Caco-2 (cell line): ENCODE measurements at places on chromosomes 2 and 18. TPM values are rescaled to one million over a fixed set of nuclear protein-coding genes. Genes with fewer than 3 reads are reported as not detected.

Gene CFC1
- not detected in 2 replicates for total RNA-seq

Gene PPP3R1
- 70.9 and 71.6 TPM in 2 replicates for total RNA-seq

Gene PKP4
- 140 and 147 TPM in 2 replicates for total RNA-seq

Gene TRAPPC12
- total RNA-seq, result 84.2 and 85.0 TPM in 2 replicates

Gene FAM161A
- total RNA-seq, result 9.1 and 9.8 TPM in 2 replicates

Gene IL18RAP
- total RNA-seq, result not detected in 2 replicates

DNA sequence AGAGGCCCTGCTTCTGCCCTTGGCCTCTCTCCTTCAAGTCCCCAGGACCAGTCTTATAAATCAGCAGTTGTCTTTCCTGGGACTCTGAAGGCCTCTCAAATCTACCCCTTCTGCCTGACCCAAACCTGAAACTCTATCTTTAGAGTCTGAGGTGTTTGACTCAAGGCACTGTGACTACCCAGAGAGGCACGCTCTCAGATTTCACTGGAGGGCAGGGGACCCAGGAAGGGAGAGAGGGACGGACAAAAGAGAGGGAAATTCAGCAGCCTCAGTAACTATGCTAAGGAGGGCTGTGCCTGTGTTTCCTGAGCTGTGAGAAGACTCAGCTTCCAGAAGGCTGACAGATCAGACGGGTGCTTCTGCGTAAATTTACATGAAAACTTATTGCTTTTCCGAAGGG is 217.8 kb downstream of the HAUS1 start:
- DNase-seq, result no peak

DNA sequence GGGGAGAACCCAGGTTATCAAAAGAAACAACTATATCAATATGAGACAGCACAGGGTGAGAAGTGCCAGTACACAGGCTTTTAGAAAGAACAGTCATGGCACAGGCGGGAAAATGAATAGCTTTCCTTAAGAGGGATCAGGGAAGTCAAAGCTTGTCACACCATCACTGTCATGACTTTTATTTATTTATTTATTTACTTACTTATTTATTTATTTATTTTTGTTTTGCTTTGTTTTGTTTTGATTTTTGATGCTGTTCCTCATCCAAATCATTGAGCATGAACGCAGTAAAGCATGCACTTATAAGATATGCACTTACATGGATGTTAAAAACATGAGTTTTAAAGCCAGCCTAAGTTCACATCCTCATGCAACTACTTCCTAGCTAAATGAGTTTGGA is 19.3 kb upstream of the CRIM1 start:
- no peak for DNase-seq

- DNase-seq, result no peak
Observed at GRCh38 chr2:169984145-169984544, 156.9 kb downstream of the UBR3 start.

DNA sequence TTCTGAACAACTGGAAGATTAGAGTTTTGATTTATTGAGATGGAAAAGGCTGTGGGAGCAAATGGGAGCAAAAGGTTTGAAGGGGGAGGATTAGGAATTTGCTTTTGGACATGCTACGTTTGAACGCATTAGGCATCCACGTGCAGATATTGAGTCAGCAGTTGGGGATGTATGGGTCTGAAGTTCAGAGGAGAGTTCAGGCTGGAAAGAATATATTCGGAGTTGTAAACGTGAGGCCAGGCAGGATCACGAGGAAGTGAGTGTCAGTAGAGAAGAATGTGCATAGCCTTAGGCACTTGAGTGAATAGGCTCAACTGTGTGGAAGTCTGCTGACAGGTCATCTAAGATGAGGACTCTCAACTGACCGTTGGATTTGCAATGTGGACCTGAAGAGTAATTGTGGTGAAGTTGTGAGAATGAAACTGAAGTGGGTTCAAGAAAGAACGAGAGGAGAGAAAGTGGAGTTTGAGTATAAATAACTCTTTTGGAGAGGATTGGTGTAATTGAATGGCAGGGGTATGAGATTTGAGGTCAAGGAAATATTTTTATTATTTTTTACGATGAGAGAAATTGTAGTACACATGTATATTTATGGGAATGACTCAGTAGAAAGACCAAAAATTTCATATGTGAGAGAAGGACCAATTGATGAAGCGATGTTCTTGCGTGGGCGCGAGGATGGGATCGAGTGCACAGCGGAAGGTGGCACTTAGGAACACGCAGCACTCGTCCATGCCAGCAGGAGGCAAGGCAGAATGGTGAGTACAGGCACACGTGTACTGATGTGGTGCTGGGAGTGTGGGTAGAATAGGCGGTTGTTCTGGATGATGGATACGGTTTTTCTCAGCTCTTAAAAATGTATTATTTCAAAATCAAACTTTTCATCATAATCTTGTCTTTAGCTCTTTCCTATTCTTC is 40.5 kb upstream of the POLE4 start:
- DNase-seq, result peak; percentile 68

- DNase-seq, result no peak
Observed at GRCh38 chr2:74481961-74482800, 617 bp downstream of the CCDC142 start.

- no peak for DNase-seq
Observed at GRCh38 chr2:231590614-231591013, 2.0 kb upstream of the TEX44 start.

GRCh38 chr2:164737612-164738081 is 104.0 kb downstream of the COBLL1 start:
- DNase-seq, result peak; percentile 80

GRCh38 chr2:208153156-208153555 is 7.2 kb upstream of the CRYGB start:
- DNase-seq, result no peak

GRCh38 chr2:96131152-96131812 is 7.0 kb downstream of the ASTL start:
- no peak for DNase-seq

DNA sequence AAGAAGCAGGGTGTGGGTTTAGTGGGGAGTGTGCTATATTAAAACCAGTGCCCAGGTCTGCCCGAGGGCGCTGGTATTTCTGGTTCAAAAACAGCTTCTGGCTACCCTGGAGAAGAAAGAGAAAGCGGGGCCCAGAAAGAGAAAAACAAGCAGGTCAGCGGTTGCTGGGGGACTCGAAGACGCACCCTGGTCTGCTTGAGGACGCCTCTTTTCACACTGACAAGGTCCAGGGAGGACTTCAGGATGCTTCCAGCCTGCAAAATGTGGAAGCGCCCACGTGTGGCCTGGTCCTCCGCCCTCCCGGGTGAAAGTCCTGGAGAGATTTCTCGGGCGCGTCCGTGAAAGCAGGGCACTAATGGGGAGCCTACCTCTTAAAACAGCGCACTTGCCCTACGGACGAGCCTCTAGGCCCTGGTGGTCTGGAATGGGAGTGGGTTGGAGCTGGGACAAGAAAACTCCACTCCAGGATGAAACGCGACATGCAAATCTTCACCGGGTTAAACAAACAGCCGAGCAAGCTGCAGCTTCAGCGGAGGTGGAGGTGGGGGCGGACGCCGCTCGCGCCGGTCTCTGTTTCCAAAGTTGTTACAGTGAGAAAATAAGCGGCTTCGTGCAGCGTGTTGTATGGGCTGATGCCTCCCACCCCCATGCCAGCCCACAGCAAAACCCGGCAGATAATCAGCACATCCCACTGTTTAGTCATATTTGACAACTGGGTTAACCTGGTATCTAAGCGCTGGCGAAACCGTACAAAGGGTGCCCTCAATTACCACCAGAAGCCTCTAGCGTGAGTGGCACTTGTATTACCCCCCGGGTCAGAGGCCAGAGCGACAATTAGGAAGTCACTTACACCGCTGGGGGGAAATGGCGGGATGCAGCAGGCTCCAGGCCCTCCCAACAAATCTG is 1.1 kb upstream of the SP9 start:
- no peak for DNase-seq
